ENCODE measurements at places on chromosomes 5 and 9.

GRCh38 chr5:62719061-62719720 lies 140.6 kb downstream of the LRRC70 start:
- no peak for DNase-seq

GRCh38 chr5:156387391-156387790 lies 60.4 kb downstream of the SGCD start:
- no peak for DNase-seq

GRCh38 chr5:169408731-169409130 lies 107.8 kb upstream of the SLIT3 start:
- peak; percentile 46 for DNase-seq

- DNase-seq, result no peak
These were observed 7.5 kb downstream of the RAD23B start for GRCh38 chr9:107290619-107291018.

- no peak for DNase-seq
These were observed 8.7 kb downstream of the C1QTNF2 start for GRCh38 chr5:160361624-160362228.

DNA sequence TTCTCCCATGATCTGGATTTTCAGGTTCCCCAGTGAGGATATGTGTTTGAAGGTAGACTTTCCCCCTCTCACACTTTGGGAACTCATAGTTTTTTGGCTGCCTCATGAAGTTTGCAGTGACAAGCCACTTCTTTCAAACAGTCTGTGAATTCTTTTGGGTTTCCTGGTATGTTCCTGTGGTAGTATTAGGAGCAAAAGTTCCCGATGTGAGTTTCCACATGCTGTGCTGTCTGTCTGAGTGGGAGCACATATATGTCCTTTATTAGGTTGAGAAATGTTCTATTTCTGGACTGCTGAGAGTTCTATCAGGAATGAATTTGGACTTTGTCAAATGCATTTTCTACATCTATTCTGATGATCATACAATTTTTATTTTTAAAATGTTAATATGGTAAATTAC lies 273.2 kb upstream of the TARS1 start:
- no peak for DNase-seq

DNA sequence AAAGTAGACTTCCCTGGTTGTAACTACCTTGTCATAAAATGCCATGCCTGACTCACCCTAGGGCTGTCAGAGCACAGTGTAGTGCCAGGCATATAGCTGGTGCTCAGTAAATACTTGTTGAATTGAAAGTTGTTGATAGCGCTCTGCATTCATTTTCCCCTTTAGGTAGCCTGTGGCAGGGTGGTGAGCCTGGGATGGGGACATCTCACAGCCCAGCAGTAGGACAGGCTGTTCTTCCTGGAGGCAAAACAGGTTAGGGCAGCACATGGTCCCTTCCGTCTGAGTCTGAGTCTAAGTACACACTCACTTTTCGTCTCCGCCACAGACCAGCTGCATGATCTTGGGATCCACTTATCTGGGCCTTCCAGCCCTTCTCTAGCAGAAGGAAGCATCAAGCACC lies 401.9 kb downstream of the ZSWIM6 start:
- no peak for DNase-seq

GRCh38 chr5:123358751-123359150 lies 64.5 kb downstream of the CEP120 start:
- DNase-seq, result no peak

GRCh38 chr5:66864240-66864884 lies 268.2 kb downstream of the MAST4 start:
- DNase-seq, result peak; percentile 58

- DNase-seq, result no peak
These were observed 190.8 kb downstream of the SPOCK1 start for GRCh38 chr5:137308311-137308710.

- no peak for DNase-seq
These were observed 7.6 kb upstream of the TBC1D2 start for GRCh38 chr9:98263080-98263479.

- DNase-seq, result no peak
These were observed 4.2 kb downstream of the TXNDC15 start for GRCh38 chr5:134878403-134878802.

DNA sequence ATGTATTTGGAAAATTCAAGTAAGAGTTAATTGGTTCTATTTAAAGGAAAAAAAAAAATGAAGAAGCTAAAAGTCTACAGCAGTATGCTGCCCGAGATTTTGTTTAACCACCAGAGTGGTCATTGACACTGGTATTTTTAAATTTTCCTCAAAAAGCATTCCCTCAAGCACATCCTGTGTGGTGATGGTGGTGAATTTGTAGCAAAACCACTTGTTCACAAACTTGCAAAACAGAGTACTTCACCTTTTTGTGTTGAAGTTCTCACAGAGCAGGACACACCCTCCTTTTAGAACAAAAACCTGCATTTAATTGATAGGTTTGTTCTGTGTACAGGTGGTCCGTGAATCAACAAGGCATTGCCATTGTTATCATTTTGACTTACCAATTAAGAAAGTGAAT lies 374.2 kb downstream of the EFNA5 start:
- DNase-seq, result no peak

GRCh38 chr9:134226221-134226930 lies 62.0 kb upstream of the RNU6ATAC start:
- DNase-seq, result no peak

DNA sequence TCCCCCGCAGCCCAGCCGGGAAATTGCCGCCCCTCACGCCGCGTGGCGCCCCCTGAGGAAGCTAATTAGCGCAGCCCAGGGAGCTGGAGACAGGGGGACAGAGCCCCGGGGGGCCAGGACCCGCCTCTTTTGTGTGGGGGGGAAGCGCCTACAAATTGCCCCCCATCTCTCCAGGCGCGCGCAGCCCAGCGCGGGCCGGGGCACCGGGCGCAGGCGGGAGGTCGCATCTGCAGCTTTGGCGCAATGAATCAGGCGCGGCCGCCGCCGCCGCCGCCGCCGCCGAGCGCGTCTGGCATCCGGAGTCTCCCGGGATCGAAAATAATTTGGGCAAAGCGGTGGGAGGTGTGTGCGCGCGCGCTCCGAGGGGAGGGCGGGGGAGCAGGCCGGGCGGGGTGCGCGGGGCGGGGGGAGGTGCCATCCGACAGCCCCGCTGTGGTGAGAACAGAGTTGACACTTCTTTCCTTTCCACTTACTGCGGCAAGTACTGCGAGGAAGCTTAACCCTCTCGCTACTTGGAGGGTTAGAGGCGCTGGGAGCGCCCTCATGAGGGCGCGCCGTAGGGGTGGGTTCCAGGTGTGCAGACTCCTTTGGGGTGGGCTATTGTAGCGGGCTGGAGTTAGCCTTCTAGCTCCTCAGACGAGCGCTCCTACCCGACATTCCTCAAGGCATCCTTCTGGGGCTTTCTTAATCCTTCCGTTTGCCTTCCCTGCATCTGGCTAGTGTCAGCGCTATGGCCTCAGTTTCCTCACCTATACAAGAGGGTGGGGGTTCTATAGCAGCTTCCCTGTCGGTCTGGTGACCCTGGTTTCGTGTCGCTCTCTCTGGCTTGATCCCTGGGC lies 63.1 kb downstream of the CXXC5 start:
- DNase-seq, result no peak

DNA sequence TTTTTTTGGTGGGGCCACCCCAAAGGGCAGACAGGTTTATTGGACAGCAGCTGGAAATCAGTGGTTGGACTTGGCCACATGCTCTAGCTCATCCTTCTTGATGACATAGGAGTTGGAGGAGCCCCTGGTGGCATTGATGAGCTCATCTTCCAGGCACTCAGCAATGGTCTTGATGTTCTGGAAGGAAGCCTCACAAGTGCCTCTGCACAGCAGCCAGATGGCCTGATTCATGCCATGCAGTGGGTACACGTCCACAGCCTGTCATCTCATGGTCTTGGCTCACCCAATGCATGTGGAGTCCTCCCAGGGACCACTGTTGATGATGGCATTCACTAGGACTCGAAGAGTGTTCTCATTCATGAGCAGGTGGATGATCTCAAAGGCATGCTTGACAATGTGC lies 11.3 kb upstream of the RCL1 start:
- DNase-seq, result no peak

DNA sequence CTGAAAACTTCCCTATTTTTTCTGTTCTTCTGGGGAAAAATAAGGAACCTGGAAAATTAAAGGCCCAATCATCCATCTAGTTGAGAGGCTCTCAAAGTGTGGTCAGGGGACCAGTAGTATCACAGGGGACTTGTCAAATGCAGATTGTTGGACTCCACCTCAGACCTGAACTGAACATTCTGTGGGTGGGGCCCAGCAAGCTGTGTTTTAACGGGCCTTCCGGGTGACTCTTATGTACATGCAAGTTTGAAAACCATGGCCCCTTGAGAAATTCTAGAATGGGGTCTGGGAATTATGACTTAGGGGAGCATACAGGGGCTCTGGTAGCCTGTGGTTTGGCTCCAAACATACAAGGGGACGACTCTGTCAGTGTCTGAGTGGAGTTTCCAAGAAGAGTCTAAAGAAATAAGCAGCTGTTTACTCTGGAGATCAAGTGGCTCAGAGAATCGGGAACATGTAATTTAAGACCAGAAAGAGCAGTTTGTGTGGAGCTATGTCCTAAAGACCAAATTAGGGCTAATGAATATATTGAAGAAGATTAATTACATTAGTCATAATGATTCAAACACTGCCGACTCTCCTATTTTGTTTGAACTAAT lies 177.4 kb downstream of the SLC28A3 start:
- DNase-seq, result no peak

DNA sequence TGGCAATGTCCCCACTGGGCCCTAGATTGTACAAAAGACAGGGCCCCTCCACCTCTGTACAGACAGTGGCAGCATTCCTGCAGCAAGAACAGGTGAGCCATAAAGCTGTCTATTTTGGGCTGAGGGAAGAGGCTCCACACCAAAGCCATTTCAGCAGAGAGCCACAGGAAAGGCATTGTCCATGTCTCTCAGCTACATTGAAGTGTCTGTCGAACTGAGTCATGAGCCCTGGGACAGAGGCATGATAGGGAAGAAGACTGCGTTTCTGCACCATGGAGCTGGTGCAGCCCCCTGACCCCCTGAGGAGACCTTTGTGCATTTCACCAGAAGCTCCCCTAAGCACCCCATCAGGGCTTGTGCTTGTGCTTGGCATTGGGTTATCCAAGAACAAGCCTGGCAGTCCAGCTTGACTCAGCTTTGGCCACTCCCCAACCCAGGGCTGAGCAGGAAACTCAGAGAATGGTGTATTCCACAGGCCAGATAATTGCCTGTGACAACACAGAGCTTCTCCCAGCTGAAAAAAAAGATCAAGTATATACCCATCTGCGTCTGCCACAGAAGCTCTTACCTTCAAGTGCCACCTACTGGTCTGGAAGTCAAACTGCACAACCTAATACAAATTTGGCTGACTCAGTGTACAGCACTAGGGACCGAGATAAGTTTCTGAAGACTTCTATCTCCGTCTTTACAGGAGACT lies 5.9 kb upstream of the FRMD3 start:
- DNase-seq, result peak; percentile 73

DNA sequence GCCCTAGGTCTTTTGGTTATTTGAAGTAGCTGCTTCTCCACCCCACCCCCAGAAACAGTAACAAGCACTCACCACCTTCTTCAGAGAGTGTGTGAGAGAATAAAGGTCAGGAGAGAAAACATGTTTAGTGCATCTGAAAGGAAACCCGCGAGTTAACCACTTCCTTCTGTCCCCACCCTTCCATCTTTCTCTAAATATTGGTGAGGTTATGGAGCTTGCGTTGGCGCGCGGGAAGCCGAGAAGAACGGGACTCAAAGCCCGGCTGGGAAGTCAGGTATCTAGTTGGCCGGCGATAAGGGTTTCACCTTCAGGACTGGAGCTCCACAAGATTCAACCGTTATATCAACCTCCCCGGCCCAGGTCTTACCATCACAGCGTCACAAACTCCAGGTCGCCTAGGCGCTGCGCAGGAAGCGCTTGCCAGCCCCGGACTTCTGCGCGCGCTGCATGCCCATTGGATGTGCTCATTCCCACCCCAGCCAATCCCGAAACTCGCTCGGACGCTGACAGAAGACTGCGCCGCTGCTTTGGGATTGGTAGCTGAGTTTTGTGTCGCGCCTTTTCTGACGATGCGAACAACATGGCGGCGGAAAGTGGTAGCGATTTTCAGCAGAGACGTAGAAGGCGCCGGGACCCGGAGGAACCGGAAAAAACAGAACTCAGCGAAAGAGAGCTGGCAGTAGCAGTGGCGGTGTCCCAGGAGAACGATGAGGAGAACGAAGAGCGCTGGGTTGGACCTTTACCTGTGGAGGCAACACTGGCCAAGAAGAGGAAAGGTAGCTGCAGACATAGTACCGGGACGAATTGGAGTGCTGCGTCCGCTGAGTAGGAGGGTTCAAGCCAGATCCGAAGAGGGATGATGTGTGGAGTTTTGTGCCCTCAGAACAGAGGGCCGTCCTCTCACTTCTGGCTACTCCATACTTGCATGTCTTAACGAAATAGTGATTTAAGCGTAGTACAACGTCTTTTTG lies at the start of the genes CENPK and PPWD1:
Gene CENPK (minus strand): TSS at position 438 of the 971 bp plus-strand sequence. CDS start 8,261 bp downstream, outside the sequence.
Gene PPWD1 (plus strand): TSS at position 566 of the 971 bp plus-strand sequence. CDS start 15 bp downstream, at position 581.
- peak; percentile 85 for DNase-seq

DNA sequence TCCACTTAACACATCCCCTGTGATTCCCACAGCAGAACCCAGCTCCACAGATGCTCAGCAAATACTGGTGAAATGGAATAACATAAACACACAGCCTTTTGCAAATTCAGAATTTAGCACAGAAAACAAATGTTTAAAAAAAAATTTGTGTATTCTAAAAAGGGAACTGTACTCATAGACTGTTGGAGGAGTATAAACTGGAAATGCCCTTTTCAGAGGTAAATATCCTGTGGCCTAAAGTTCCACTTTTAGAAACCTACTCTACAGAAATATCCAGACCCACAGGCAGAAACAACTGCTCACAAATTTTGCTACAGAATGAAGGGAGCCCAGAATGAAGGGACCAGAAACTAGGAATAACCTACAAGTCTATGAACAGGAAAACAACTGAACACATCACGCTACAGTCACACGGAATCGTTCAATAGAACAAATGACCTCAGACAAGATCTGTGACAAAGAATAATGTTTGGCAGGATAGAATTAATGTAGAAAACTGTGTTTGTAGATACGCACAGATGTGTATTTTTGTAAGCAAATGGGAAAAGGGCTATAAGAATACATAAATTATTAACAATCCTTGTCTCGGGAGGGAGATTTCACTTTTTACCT lies 78.5 kb downstream of the SHB start:
- DNase-seq, result no peak

GRCh38 chr5:139960723-139961383 lies 82.2 kb downstream of the NRG2 start:
- DNase-seq, result no peak

DNA sequence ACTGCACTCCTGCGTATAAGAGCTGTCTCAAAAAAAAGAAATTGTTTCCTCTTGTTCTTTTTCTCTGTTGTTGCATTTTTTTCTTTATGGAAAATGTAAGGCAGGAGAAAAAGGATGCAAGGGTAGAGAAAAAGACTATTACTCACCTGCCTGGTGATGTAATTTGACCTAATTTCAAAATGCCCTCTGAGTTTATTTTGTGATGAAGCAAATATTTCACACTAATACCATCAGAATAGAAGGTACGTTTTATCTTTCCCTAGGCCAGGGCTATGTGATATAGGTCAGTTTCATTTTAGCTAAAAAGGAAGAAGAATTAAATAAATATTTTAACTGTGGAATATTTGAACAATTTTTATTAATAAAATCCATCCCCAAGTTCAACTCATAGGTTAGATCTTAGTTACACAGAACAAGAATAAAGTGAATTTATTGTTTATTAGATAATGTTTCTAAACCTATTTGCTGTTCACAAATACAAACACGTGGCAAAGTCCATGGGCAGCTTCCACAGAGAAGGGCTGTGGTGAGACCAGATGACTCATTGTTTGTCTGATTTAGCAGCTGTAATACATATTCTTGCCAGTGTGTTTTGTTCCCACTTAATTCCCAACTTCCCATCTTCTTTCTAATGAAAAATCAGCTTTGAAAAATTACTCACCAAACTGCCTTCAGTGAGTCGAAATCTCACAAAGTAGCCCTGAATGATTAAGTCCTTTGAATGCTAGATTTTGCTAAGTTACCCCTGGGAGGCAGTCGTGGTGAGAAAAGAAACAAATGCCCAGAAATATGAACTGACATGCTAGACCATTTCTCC lies 52.8 kb upstream of the CCDC112 start:
- DNase-seq, result peak; percentile 67

Measured in fibroblast of skin of left quadriceps (primary cell).